Femur (tissue), 1 donor: ENCODE measurements at places on chromosomes 1 and 21.

- no peak for DNase-seq
Observed at GRCh38 chr1:116919802-116920201, 10.1 kb downstream of the PTGFRN start.

- no peak for DNase-seq
Observed at GRCh38 chr1:159011751-159012150, 2.0 kb downstream of the IFI16 start.

DNA sequence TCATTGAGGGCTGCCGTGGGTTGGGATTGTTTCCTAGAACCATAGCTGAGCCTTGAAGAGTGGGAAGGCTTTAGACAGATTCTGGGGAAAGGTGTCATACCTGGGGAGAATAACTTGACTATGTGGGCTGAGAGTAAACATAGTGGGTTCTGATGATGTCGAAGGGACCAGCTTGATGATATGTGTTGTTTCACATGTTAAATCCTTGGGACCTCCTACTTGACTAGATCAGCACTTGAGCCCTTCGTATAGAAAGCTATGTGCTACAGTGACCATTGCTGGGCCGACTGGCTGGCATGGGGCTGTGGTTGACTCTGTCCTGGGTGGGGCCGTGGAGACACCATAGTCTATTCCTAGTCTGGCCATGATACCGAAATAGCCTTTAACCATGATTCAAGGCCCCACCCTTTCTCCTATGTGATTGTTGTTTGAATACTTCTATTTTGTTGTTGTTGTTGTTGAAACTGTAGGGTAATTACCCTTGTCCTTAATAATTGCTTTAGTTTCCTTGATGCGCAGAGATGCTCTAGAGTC lies 423.5 kb downstream of the CAMTA1 start:
- no peak for DNase-seq

- no peak for DNase-seq
Observed at GRCh38 chr1:201279313-201279712, 4.0 kb upstream of the PKP1 start.

DNA sequence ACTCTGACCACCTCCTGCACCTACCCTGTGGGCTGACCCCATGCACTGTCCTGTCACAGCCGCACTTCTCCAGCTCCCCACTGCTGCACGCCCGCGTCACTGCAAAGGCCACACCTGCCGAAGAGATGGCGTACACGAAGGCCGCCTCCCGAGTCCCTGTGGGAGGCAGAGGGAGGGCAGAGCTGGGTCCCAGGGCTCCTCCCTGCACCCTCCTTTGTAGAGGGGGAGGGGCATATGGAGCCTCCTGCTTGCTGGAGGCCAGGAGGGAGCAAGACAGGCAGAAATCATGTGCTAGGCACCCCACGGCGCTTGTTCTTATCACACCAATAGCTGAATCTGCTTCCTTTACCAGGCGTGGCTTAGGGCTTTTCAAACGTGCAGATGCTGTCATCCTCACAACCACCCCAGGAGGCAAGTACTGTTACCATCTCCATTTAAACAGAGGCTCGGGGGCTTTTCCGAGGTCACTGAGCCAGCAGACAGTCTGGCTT lies 21.4 kb downstream of the WNT4 start:
- no peak for DNase-seq

DNA sequence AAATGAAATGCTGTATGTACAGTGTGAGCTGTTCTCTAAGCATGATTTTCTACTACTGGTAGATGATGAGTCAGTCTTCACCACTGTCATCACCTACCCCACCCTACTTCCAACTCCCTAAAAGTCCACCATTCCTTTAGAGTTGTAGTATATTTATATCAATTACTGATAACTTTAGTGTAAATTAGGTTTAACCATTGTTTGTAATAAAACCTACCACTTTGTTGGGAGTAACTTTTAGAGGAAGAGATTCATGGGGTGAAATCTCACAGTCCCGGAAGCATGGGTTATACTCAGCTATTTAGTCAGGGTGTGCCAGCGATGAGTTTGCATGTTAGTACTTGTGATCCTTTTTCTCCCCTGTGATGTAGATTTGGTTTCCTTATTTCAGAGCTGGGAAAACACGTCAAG lies 17.1 kb downstream of the MORC3 start:
- no peak for DNase-seq

DNA sequence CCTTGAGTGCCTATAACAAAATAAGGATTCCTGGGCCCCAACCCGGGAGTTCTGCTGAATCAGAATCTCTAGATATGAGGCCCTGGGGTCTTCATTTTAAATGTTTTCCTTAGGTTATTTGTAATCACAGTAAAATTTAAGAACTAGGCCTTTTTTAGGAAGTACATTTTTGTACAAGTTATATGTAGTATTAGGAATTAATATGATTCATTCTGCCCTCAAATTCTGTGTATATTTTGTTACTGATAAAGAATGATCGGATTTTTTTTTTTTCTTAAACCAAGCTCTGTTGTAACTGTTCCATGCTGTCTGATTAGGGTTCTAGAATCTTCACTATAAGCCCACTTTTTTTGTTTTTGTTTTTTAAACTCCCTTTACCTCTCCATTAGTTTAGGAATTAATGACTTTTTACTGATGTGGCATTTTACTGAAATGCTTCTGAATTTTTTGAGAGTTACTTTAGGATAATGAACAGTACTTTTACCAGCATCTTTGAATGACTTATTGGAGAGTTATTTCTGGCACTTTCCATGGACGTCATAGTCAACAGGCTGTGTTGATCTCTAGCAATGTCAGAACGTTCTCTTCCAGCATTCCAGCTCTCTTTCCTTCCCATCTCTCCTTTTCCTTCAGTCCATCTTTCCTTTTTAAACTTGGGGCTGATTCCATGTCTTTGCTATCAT lies 48.3 kb downstream of the CLIC4 start:
- DNase-seq: no peak

- no peak for DNase-seq
Observed at GRCh38 chr1:185478877-185479276, 161.8 kb upstream of the IVNS1ABP start.

DNA sequence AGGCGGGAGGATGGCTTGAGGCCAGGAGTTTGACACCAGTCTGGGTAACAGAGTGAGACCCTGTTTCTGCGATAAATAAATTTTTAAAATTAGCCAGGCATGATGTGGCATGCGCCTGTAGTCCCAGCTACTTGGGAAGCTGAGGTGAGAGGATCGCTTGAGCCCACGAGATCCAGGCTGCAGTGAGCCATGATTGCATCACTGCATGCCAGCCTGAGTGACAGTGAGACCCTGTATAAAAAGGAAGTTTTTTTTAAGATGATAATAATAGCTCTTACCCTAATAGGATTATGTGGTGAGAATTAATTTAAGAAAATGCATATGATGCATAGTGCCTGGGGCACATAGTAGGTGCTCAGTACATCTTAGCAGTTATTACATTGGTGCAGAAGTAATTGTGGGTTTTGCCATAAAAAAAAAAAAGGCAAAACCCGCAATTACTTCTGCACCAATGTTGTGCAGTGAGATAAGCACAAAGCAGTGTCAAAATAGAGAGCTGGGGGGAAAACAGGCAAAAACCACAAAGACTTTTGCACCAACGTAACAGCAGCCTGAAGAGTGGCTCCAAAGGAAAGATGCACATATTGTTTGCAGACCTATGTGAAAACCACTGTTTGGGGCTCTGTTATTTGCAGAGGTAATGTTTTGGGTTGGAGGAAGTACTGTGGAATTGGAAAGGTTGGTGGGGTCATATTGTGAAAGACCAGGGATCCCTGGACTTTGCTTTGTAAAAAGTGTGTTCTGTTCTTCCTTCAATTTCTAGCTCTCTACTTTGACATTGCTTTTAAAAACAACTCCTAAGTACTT lies 72.4 kb downstream of the PLXNA2 start:
- no peak for DNase-seq

GRCh38 chr21:38857152-38857825 lies 51.6 kb downstream of the ETS2 start:
- DNase-seq: no peak

GRCh38 chr1:223017291-223017690 lies 125.8 kb downstream of the TLR5 start:
- no peak for DNase-seq

DNA sequence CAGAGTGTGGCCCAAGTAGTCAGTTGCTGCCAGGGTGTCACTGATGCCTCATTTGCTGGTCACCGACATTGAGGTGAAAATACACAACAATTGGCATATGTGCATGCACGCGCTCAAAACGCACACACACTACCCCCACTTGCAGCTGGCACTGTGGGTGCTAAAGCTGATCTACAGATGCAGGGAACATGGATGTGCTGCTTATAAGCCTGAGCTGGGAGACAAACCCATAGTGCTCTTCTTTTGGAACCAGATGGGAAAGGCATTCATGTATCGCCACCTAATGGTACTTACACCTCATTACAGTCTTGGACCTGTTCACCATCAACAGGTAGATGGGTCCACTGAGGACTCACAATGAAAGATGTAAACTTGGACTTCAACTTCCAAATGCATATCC lies 70.3 kb upstream of the CAMK1G start:
- DNase-seq: no peak

- peak; percentile 22 for DNase-seq
Observed at GRCh38 chr1:168387781-168388760, 107.4 kb downstream of the TBX19 start.

GRCh38 chr1:228087771-228088251 lies 5.3 kb downstream of the ARF1 start:
- no peak for DNase-seq

DNA sequence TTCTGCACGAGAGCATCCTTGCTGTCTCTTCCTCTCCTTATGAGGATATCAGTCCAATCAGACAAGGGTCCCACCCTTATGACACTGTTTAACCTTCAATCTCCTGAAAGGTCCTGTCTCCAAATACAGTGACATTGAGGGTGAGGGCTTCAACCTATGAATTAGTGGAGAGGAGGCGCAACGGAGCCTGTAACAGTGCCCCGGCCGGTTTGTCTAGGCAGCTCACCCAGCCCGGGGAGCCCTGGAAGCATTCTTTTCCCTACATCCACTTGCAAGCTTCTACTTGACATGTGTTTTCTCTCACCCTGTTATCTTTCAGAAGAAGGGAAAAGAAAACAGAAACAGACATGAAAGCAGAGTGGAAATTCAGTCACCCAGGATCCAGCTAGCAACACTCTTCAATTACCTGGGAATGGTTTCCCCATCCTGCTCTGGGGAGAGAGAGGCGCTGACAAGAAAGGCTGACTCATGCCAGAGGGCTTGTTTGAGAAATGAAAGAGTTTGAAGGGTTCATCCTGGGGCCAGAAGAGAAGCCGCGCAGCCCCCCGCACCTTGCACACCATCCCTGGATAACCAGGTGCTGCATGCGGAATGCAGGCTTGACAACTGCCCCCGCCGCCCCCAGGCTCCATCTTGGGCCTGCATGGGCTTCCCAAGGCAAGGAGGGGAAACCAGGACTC lies 394.9 kb downstream of the NPHP4 start:
- DNase-seq: no peak

DNA sequence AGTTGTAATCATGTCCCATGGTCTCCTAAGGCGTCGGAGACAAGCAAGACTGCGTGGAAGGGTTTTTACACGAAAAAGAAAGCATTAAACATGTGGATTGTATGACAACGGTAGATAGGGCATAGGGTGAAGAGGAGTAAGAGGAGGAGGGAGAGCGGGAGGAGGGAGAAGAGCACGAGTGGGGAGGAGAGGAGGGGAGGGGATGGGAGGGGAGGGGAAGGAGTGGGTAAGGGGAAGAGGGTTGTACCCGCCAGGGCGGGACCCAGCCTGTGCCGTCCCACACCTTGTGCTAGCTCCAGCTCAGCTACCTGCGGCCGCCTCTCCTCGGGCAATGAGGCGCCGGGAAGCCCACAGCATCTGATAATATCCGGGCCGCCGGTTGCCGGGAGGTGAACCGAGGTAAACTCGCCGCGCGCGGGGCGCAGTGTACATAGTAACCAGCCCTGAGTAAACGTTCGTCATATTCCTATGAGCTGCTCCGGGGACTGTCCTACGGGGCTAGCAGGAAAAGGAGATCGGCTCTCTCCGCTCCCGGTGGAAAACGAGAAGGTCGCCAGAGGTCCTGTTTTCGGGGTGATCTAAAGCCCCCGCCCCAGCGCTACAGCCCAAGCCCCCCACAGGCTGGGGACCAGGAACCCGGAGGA lies 449 bp upstream of the RCAN3 start:
- DNase-seq: peak; percentile 74

DNA sequence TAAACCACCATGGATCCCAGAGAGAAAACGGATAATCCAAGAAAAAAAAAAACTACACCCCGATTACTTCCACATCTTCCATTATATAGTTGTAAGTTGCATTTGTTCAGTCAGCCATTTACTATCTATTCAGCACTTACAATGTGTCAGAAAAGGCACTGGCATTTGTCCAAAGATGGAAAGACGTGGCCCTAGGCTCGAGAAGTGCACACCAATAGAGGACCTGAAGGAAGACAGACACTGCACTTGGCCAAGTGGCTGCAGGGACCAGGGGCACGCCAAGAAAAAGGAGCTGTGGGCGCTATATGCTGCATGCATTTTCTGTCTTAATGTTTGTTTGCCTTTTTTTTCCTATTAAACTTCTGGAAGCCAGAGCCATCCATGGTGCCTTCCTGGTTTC lies 45.2 kb upstream of the LYST start:
- DNase-seq: no peak

DNA sequence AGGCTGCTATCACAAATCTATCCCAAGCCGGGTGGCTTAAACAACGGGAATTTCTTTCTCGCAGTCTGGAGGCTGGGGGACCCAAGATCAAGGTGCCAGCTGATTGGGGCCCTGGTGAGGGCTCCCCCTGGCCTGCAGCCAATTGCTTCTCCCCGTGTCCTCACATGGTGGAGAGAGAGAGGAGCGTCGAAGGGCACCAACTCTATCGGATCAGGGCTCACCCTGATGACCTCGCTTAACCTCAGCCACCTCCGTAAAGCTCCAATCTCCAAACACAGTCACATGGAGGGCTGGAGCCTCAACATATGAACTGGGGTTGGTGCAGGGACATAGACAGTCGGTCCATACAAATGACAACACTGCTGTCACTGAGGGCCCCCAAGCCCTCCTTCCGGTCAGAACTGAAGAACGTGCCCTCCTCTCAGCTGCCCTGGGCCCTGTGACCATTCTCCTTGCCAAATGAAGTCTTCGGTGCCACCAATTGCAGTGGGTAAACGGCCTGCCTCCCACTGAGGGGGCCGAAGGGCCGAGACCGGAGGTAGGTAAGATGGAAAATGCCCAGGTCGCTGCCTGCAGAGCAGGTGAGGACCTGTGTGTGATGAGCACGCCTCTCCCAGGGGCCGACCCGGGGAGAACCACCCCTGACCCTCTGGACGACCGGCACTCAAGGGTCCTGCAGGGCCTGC lies 211.0 kb downstream of the TOMM20 start:
- peak; percentile 43 for DNase-seq

DNA sequence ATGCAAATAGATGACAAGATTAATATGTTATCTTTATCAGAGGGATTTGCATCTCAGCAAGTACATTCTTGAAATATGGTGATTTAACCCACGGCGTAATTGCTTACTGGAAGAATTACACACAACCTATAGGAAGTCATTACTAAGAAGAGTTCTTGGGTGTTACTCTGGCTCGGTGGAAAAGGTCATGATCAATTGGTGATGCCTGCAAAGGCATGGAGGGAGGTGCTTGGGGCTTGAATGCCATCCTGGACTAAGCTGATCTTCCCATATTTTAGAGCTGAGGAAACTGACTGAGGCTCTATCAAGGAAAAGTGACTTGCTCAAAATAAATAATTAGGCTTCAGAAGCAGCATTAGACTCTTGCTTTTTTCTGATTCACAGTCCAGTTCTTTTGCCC lies 137.5 kb upstream of the JUN start:
- no peak for DNase-seq

GRCh38 chr1:86000601-86001000 lies 156.0 kb downstream of the COL24A1 start:
- no peak for DNase-seq
